ENCODE measurements at places on chromosomes 2 and 18.

- no peak for DNase-seq
Measured at GRCh38 chr2:99336804-99337112, 431 bp upstream of the EIF5B start.

DNA sequence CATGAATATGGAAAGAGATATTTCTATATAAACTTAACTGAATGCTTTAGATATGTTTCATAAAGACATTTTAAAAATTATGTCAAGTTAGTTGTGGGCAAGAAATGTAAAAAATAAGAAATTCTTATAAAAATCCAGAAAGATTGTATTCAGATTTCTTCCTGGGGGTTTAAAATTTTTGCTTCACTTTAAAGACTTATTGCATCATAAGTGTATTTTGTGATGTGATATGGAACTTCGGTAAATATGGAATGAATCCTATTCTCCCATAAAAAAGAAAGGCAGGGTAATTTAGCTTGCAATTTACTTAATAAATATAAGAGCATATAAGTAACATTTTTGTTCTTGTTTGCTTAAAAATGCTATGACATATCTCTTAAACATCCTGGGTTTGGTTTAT is 104.8 kb upstream of the CWC22 start:
- no peak for DNase-seq

DNA sequence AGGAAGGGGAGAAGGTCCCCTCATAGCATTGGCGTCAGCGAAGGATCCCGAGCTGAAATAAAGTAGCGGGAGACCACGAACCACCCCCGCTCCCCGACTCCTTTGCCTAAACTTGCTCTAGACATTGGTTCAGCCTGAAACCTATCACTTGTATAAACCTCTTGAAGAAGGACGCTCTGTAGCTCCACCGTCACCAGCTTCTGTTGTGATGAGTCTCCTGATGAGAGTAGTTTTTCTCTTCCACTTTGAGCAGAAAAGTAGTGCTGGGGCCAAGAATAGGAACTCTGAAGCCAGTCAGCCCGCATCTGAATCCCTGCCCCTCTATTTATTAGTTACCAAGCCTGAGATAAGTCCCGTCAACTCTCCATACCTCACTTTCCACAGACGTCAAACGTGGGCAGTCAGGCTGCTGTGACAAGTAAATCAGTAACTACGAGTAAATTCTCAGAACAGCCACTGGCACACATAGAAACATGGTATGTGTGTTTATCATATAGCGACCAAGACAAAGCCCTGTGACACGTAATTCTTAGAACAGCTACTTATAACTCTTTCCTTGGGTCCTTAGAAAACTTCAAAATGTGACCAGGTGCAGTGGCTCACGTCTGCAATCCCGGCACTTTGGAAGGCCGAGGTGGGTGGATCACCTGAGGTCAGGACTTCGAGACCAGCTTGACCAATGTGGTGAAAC is 61.7 kb downstream of the CD226 start:
- DNase-seq, result no peak

GRCh38 chr2:79670198-79670597 is 157.3 kb downstream of the CTNNA2 start:
- DNase-seq, result no peak

GRCh38 chr2:122868646-122869275 is 1113.3 kb downstream of the TSN start:
- no peak for DNase-seq

GRCh38 chr2:234146087-234146826 is 95.8 kb downstream of the SPP2 start:
- DNase-seq, result peak; percentile 93

DNA sequence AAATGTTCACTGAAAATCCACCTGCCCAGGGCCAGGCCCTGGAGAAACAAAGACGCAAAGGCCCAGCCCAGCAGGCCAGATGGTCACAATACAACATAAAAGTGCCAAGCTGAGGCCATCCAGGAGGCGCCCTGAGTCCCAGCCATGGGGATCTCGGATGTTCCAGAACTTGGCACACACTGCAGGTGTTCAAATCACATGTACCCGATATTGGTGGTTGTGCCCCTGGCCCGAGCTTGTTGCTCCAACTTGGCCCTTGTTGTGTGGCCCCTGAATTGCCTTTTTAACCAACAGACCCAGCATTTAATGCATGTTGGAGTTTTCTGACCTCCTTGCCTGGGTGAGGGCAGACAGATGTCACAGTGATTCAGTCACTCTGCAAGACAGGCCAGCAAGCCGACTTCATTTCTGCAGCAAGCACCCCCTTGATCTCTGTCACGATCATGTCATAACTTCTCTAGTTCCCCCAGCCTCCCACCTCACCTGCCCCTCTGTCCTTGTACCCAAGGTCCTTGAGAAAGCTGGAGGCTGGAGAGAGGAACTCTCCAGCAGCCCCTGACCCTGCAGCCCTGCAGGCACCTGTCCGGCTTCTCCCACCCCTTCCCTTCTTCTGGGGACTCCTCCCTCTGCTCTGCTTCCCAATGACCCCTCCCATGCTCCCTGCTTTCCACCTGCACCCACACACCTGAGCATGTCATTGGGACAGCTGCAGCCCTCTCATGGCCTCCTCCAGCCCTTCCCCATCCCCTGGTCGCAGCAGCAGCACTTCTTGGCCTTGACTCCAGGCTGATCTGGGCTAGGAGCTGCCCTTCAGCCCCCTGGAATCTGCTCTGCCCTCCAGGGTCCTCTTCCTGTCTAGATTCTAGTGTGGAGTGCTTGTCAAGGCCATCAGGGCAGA is 9.1 kb downstream of the NGEF start:
- DNase-seq, result no peak

All from ACHN (cell line).